EH (cell line): ENCODE measurements at places on chromosomes 4 and X.

- no peak for DNase-seq
These were observed 49.9 kb upstream of the TMEM184C start for GRCh38 chr4:147567276-147567675.

DNA sequence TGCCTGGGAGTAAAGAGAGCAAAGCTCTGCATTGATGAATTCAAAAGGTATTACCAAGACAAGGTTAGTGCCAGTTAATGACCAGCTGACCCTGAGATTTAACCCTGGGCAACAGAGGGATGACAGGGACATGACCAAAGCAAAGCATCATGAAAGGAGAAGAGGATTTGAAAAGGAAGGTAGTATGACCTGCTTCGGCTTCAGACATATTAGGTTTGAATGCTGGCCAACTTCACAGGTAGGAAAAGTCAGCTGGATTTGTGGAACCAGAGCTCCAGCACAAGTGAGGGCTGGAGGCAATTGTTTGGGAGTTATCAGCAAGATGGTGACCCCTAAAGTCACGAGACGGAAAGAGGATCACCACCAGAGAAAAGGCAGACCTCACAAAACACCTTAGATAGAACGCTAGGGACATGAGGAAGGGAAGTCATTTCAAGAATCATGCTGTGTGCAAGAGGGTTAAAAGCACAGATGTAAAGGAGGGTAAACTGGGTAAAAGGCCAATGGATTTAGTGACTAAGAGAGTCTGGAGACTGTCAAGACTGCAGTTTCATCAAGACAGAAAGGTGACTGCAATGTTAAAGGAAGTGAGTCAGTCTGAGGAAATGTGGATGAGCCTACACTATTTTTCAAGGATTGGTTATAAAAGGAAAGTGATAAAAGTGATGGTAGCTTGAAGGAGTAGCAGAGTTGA is 45.6 kb downstream of the SH3RF1 start:
- DNase-seq: peak; percentile 98

DNA sequence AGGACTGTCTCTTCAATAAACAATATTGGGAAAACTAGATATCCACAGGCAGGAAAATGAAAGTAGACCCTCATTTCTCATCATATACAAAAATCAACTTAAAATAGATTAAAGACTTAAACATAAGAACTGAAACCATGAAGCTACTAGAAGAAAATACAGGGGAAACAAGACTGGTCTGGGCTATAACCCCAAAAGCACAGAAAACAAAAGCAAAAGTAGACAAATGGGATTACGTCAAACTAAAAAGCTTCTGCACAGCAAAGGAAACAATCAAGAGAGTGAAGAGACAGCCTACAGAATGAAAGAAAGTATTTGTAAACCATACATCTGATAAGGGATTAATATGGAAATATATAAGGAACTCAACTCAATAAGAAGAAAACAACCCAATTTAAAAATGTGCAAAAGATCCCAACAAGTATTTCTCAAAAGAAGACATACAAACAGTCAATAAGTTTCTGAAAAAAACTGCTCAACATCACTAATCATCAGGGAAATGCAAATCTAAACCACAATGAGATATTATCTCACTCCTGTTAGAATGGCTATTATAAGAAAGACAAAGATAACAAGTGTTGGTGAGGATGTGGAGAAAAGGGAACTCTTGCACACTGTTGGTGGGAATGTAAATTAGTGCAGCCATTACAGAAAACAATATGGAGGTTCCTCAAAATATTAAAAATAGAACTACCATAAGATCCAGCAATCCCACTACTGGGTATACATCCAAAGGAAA is 325.3 kb upstream of the RASGEF1B start:
- DNase-seq: no peak

GRCh38 chr4:183026701-183027100 is 72.4 kb upstream of the WWC2 start:
- DNase-seq: no peak

- peak; percentile 64 for DNase-seq
These were observed 440.4 kb downstream of the SPRY1 start for GRCh38 chr4:123836851-123837595.

DNA sequence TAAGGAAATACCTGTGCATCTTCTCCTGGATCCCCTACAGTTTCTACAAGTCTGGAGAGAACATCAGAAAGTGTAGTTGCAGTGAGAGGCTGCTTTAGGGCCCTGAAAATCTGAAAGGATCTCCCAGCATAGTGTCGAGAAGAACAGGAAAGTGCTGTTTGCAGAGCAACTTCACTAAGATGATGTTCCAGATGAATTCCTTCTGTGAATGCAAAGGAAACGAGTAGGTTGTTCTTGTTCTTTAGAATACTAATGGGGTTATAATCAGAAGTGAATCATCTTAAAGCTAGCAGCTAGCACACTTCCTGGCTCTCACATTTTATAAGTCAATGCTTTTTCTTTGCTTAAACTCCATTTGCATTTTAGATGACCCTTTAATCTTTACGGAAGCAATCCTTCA is 53.7 kb downstream of the ZAR1 start:
- peak; percentile 4 for DNase-seq

GRCh38 chr4:53043891-53044650 is 182.0 kb downstream of the RASL11B start:
- no peak for DNase-seq

DNA sequence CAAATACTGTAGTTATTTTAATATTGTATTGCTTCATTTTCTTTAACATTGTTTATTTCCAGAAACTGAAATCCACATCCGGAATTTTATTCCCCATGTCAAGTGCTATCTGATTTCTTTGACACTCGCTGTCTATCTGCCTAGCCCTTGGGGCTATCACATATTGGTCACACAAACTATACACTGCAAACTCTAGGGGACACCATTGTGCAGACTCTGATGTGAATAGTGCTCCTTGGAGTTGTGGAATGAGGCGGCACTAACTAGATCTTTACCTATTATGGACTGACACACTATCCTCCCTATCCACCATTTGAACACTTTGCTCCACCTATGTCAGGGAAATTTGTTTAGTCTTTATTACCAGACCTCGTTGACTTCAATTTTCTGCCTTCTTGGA is 534.5 kb downstream of the GLUD2 start:
- peak; percentile 0 for DNase-seq

- DNase-seq: peak; percentile 56
These were observed 79.6 kb downstream of the COMMD8 start for GRCh38 chr4:47383829-47384427.
